ENCODE measurements at places on chromosomes 1 and 21.

GRCh38 chr1:18004278-18004677 is 103.3 kb upstream of the IGSF21 start:
- no peak for DNase-seq

DNA sequence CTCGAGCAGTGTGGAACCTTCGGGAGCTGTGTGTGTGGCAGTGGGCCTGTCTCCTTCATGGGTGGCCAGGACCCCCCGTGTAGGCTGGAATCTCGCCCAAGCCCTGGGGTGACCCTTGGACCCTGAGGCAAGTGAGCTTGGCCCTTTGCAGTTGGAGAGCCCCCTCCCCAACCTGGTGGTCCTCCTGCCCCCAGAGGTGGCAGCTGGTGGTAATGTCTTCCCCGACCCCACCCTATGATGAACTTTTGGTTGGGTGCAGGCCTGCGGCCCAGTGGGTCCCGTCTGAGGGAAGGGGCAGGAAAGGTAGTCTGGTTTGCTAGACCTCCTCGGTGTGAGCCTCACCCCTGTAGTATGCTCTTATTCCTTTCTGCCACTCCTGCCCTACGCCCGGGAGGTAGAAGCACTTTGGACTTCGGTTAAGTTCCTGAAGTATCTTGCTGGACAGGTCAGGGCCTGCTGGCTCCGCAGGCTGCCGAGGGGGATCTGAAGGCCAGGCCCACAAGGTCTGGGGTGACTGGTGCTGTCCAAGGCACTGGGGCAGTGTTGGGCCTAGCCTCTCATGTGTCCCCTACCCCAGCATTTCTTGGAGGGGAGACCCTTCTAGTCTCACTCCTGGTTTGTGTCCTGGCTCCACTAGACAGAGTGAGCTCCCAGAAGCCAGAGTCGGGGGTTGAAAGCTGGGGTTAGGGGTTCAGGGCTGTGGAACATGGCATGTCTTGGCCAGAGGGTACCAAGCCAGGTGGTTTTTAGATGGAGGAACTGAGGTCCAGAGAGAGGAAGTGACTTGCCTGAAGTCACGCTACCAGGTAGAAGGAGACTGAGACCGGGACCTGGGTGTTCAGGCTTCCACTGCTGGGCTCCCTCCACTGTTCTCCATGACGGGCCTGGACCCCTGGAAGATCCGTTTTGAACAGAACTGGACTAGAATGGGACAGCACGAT is 1.8 kb downstream of the ZNF362 start:
- no peak for DNase-seq

GRCh38 chr21:18114810-18115209 is 129.8 kb upstream of the CHODL start:
- DNase-seq, result no peak

- no peak for DNase-seq
Observed at GRCh38 chr1:220157738-220158137, 63.8 kb downstream of the IARS2 start.

DNA sequence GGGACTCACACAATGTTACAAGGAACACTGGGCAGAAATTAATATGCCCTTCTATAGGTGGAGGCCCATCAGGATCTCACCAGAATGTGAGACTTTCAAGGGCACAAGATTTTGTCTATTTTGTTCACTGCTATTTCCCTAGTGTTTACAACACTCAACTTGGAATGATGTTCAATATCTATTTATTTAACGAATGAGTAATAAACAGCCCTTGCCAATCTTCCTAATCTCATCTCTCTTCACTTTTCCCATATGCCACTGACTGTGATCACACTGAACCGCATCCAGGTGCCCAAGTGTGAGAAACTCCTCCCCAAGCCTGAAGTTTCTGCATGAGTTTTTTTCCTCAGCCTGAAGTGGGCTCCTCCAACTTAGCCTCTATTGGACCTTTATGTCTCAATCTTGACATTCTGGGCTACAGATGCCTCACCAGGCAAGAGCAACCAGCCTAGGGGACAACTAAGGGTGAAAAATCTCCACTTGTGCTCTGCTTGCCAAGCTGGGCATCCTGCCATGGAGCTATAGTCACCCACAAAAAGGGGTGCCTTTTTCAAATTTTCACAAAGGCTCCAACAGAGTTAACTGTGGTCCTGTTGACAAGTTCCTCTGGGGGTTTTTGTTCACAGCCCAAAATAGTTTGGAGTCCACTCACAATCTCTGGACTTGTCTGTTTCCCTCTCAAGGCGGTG is 105.6 kb downstream of the PLPP3 start:
- no peak for DNase-seq

DNA sequence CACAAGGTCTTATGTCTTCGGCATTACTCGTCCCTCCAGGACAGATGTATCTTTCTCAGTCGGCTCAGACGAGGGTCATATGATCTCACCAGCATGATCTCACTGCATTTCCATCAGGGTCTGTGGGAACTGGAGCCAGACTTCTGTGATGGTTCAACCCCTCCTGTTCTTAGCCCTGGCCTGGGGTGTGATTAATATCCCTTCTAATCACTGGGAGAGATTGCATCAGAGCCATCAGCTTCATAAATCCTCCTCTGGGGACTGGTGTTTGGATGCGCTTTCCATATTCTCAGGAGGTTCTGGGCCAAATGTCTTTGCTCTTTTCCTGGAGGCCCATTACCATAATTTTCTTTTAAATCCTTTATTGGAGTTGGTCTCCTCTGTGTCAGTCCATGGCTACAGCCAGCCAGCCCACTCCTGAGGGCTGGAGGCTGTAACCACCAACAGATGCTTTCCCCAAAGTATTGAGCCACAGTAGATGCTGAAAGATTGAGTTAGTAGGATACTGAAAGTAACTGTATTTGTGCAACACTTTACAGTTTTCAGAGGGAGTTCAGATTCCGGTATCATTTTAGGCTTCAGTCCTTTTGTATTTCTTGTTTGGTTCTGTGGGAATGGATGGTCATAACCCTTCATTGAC is 20.0 kb downstream of the CACNA1E start:
- DNase-seq, result no peak

DNA sequence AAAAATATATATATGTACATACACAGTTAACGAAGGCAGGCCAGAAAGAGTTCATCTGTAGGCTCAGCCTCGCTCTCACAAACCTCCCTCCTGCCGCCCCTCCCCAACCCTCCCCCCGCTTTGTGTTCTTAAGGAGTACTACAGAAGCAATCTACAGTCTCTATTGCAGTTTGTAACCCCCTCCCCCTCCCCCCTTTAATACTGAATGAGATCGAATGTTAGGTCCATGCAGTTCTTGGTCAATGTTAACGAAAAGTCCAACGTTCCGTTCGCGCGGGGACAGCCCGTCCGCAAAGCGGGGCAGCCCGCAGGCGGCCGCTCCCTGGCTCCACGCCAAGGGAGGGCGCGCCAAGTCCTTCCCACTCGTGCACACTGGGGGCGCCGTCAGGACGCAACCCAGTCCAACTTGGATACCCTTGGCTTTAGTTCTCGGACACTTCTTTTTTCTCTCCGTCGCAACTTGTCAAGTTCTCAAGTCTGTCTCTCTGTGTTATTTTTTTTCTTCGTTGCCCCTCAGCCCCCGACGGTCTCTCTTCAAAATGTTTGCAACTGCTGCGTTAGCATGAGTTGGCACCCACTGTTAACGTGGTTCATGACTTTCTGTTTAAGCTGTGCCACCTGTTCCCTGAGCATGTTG is 2.2 kb downstream of the JUN start:
- DNase-seq, result peak; percentile 67

DNA sequence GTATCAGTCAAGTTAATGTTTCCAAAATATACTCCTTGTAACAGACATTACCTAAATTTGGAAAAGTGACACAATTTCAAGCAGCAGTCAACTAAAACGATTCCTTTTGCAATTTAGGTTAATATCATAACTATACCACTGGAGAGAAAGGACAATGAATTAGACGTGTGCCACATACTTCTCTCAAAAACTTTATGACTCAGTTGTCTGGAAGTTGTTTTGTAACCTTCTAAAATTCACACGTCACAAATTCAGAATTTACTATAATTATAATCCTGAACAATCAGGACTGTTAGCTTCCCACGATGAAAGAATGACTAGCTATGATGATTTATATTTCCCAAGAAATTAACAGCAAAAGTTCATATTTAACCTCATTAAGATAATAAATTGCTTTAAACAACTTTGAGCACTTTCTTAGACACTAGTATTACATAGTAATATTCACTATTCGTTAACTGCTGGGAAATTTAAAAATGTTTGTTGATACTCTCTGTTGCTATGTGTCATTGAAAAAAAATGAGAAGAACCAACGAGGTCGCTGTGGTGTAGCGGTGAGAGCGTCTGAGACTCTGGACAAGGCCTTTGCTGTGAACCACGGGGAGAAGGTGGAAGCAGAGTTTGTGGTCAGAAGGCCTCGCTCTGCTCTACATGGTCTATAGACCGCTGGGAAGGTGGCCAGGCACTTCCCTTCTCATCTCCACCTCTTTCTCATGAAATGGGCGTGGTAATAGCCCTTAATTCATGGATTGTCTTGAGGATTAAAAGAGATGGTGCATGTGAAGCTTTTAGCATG is 27.9 kb upstream of the BATF3 start:
- DNase-seq, result no peak

- no peak for DNase-seq
Observed at GRCh38 chr1:185393815-185394214, 76.8 kb upstream of the IVNS1ABP start.

DNA sequence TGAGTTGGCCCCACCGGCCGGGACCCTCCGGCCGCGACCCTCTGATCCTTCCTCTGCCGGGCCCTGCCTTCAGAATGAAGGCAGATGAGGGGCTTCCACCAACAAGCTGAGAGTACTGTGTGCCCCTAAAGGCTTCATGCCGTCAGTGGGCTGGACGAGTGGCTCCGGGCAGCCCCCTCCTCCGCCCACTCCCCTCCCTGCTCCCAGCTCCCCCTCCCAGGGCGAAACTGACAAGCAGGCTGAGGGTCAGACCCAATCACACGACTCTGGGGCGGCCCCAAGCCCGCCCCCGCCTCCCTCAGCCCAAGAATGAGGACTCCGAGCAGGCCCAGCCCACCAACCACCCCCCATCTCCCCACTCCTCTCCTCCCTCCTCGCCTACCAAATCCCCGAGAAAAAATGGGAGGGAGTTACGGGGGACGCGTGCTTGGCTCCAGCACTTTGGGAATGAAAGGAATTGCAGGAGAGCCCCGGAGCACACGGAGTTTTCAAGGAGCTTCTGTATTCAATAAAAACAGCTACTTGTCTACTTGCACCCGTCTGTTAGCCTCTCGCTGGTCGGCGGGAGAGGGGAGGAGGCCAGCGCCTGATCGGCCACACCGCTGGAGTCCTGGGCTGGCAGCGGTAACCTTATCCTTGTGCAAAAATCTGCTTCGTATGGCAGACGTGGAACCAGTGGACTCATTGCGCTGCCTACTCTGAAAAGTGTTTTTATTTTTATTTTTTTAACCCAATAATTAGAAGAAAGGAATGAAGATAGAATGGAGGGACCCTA is at the start of gene COL11A1:
COL11A1 (minus strand) TSS at position 147 of the 775 bp plus-strand sequence. CDS start 344 bp downstream, outside the sequence.
- no peak for DNase-seq

DNA sequence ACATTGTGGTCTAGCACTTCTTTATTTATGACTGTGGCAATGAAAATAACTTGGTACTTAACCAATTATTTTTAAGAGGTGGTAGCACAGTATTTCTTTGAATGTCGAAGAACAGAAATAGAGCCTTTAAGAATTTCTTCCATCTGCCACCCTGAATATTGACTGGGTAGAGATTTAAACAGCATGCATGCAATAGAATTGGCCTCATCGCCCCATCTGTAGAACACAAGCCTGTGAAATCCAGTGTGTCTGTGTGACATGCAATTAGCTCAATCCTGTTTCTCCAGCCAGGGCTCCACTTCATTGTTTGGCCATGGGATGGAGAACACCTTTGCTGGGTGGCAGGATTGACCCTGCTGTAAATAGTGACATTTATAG is 17.1 kb upstream of the KLHDC8A start:
- no peak for DNase-seq

GRCh38 chr1:167904652-167905130 is 9.2 kb downstream of the ADCY10 start:
- peak; percentile 28 for DNase-seq

DNA sequence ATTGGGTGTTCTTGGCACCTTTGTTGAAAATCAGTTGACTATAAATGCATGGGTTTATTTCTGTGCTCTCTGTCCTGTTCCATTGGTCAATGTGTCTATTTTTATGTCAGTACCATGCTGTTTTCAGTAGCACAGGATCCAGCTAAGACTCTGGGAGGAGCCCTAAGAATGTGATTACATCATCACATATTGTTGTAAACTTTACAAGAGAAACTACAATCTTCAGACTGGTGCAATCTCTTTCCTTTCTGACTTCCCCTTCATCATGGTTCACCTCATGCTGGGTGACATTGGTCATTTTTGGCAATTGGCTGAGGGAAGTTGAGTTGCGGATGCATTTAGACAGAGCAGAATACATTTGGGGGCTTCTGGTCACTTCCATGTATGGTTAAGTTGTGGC is 88.4 kb downstream of the C21orf91 start:
- peak; percentile 87 for DNase-seq

GRCh38 chr1:246012341-246012740 is 494.7 kb downstream of the SMYD3 start:
- DNase-seq, result peak; percentile 52

DNA sequence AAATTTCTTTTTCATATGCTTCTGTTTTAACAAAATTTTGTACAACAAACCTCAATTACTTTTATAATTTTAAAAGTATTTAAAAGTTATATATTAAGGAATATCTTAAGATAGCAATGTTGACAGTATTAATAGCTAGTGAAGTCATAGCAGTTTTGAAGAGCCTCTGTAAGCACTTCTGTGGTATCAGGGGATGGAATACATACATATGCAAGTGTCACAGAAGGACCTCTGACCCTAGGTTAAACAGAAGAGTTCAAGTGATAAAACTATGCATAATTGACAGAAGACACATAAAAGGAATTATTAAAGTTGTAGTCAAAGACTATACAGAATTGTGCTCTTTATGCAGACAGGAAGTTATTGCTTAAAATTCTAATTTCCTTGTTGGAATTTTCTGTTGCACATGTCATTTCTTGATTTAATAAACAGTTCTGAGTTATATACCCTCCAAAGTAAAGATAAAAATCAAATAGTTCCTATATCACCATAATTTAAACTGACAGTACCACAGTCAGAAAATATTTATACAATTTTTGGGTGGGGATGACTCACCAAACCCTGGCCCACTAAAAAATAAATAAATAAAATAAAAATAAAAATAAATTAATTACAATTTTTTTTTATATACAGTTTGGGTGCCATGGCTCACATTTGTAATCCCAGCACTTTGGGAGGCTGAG is 27.1 kb downstream of the IPP start:
- DNase-seq, result no peak

DNA sequence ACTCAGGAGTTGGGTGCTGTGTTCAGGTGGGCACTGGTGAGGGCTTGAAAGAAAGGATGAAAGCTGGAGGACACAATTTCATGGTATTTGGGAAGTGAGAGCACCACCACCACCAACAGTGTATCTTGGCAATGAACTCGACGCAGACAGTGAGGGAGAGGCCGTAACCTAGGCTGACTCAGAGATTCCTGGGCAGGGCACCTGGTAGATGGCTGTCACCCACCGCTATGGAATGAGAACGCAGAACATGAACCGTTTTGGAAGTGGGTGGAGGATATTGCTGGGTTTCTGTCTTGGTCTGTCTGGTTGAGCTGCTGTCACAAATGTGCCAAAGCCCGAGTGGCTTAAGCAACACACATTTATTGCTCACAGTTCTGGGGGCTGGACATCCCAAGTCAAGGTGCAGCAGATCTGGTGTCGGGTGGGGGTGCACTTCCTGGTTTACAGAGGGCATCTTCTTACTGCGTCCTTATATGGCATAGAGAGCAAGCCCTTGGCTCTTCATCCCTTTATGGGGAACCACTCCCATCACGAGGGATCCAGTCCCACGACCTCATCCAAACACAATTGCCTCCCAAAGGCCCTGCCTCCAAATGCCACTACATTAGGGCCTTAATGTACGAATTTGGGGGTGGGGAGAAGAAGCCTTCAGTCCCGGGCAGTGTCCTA is 246.3 kb downstream of the SIPA1L2 start:
- no peak for DNase-seq

All from inflammatory macrophage (primary cell).